ENCODE measurements at places on chromosomes 11 and 22. TPM values are rescaled to one million over a fixed set of nuclear protein-coding genes. Genes with fewer than 3 reads are reported as not detected.

The GPR83 gene
- not detected for total RNA-seq

The ST3GAL4 gene
- total RNA-seq, result 44.7 TPM

The RASSF10 gene
- total RNA-seq, result 36.0 TPM

The MYO7A gene
- total RNA-seq, result not detected

The RTL10 gene
- total RNA-seq, result 4.2 TPM

The MS4A15 gene
- total RNA-seq, result not detected

The TEAD1 gene
- 26.0 TPM for total RNA-seq

The TRPC6 gene
- total RNA-seq, result not detected

The ZNF74 gene
- 14.0 TPM for total RNA-seq

The TMEM151A gene
- not detected for total RNA-seq

All from Caki2 (cell line).